ENCODE measurements at places on chromosomes 2 and 18.

DNA sequence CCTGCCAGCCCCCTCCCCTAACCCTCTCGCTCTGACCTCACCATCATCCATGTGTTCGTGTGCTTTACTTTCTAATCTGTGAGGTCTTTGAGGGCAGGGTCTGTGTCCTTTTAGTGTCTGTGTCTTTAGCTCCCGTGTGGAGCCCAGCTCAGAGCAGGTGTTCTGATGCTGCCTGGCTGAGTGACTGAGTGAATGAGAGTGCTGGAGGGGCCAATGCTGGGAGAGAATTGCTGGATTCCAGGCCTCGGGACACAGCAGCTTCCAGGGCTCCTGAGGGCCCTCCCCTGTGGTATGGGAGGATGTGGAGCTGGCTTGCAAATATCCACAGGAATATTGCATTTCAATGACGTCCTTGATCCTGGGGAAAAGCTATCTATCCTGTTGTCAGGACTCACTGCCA is 160.6 kb downstream of the ANKRD30B start:
- no peak for DNase-seq

DNA sequence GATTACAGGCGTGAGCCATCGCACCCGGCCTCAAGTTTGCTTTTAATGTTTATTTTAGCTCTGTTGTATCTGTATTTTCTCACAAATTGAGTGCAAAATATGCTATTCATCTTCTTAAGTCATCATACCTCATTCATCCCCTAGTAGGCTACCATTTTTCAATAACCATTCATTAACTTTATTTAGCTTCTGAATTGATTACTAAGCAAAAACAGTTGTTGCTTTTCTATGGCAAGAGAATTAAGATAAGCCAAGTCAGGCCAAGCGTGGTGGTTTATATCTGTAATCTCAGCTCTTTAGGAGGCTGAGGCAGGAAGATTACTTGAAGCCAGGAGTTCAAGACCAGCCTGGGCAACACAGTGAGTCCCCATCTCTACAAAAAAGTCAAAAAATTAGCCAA is 63.3 kb upstream of the CERS6 start:
- DNase-seq = no peak

GRCh38 chr2:63610525-63610924 is 21.8 kb downstream of the MDH1 start:
- no peak for DNase-seq

DNA sequence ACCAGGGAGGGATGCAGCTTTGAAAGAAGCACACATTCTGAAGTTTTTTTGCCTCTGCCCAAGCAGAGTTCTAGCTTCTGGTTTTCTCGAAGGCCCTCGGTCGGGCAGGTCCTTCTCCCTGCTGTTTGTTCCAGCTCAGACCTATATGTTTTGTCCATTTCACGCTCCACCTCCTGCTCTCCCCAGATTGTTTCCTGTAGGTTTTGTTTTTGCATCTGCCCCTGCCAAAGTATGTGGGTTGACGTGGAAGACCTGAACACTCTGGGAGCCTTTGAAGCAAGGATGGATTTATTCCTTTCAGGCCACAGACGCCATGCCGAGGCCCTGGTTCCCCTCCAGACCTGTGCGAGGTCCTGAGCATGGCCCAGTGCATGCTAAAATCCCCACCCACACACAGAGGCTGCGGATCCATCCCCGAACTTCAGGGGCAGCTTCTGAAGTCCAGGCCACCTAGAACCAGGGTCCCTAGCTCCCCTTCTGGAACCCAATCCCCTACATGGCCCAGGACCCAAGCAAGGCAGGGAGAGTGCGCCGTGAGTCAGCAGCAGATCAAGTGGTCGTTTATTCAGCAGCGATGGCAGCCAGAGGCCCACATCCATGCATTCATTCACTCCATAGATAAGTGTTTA is 205.4 kb downstream of the KLHL29 start:
- no peak for DNase-seq

- DNase-seq = no peak
Measured at GRCh38 chr18:11872479-11873136, 21.4 kb downstream of the CHMP1B start.

- no peak for DNase-seq
Measured at GRCh38 chr2:39737661-39738060, 41.4 kb downstream of the THUMPD2 start.

- no peak for DNase-seq
Measured at GRCh38 chr2:197131558-197131855, 179.1 kb downstream of the ANKRD44 start.

DNA sequence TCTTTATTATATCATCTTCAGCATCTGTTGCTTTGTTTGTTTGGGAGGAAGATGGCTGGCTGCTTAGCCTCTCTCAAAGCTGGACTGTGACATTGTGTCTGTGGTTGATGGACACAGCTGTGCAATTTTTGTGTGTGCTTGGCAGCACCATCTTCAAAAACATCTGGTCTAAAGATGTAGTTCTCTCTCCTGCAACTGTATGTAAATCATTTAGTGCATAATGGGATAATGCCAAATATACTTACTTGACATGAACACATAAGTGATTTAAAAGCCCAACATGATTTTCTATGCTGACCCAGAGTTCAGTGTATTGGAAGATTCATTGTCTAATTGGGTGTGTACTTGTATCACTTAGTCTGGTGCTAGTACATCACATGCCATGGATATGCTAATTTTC is 112.2 kb downstream of the MAP4K4 start:
- no peak for DNase-seq

DNA sequence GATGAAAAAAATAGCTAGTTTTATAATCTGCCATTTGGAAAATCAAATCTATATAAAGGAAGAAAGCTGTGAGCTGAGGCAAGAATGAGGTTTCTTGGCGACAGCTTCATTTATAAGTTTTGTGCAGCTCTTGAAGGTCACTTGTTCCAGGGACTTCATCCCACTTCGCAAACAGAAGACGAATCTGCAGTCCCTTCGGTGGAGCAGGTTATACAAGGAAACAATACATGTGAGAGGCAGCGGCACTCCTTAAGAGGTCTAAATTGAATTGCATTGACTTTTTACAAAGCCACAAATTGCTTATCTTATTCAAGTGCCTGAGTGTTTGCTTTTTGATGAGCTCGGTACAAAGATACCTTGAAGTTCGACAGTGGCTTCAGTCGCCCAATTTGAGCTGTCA is 72.2 kb downstream of the C1QL2 start:
- no peak for DNase-seq

GRCh38 chr2:234533626-234534025 is 36.7 kb upstream of the ARL4C start:
- no peak for DNase-seq

GRCh38 chr18:59904011-59904601 is 4.3 kb downstream of the PMAIP1 start:
- DNase-seq = no peak

- DNase-seq = no peak
Measured at GRCh38 chr2:75054296-75054695, 95.9 kb downstream of the POLE4 start.

DNA sequence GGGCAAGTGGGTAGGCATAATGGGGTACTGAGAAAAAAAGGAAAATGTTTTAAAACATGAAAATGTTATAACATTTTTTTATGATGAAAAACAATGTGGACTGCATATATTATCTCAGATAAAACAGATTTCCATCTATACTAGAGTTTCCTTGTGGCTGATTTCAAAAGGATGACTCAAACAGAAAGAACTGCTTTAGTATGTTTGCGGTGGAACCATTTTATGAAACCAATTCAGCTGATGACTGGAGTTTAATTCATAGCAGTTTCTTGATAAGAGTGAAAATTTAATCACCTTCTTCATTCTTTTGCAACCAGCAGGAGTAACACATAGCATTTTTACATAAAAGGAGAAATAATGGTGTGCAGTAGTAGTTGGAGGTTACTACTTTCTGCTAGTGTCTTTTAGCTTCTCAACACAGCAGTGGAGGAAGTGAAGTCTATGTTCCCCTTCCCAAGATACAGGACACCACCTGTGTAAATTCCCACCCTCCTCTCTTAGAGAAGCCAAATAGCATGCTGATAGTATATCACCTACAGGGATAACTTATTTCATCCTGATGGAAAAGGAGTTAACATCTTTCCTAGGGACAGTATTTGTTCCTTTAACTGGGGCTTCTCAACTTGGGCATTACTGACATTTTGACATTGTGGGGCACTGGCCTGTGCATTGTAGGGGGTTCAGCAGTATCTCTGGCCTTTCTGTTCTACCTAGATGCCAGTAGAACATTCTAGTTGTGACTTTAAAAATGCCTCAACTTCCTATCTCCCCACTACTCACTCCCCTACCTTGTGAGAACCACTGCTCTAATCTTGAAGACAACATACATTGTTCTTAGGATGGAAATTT is 29.9 kb downstream of the PELI1 start:
- DNase-seq = no peak

Data from GDM1 (cell line).